ENCODE measurements at places on chromosomes 11 and 22. TPM values are rescaled to one million over a fixed set of nuclear protein-coding genes. Genes with fewer than 3 reads are reported as not detected.

Gene TTC28
- total RNA-seq, result 1.8 TPM

Gene SLC25A22
- total RNA-seq, result 22.4 TPM

Gene OR56A1
- not detected for total RNA-seq

Gene GNAZ
- total RNA-seq, result 0.05 TPM

Gene IGLL5
- not detected for total RNA-seq

Gene TBX1
- 34.4 TPM for total RNA-seq

Gene IGSF9B
- 0.92 TPM for total RNA-seq

Gene TPBGL
- not detected for total RNA-seq

Gene MS4A2
- total RNA-seq, result not detected

Gene MAPK8IP2
- 0.65 TPM for total RNA-seq

Gene TEAD1
- 37.2 TPM for total RNA-seq

Gene SLC22A8
- not detected for total RNA-seq

Gene TEX54
- not detected for total RNA-seq

Gene MS4A1
- total RNA-seq, result not detected

Gene CDC42EP2
- total RNA-seq, result 9.5 TPM

Gene GGTLC2
- total RNA-seq, result not detected

Gene OR8A1
- not detected for total RNA-seq

Gene MRGPRX3
- total RNA-seq, result 0.21 TPM

Gene IGLL1
- total RNA-seq, result not detected

Gene GPHA2
- total RNA-seq, result not detected

Gene PLAAT2
- total RNA-seq, result 0.42 TPM

Gene RIMBP3C
- not detected for total RNA-seq

Gene OR52A1
- not detected for total RNA-seq

Gene PICALM
- total RNA-seq, result 64.0 TPM

Gene OR2D2
- total RNA-seq, result not detected

Gene TST
- 66.0 TPM for total RNA-seq

Gene MCHR1
- 0.07 TPM for total RNA-seq

Data from airway epithelial cell (primary cell).